ENCODE measurements at places on chromosomes 12 and 14. TPM values are rescaled to one million over a fixed set of nuclear protein-coding genes. Genes with fewer than 3 reads are reported as not detected.

Gene DPF3
- 0.83 TPM for total RNA-seq

Gene B3GNT4
- not detected for total RNA-seq

Gene DEPDC4
- total RNA-seq: 0.34 TPM

Gene OR10A7
- total RNA-seq: not detected

Gene SLC6A12
- total RNA-seq: 0.17 TPM
